Activated naive CD8-positive, alpha-beta T cell treated with anti-CD3 and anti-CD28 coated beads, Interleukin-2, amount 50 U/mL, for 16 hours (primary cell): ENCODE measurements at places on chromosomes 11 and 22.

DNA sequence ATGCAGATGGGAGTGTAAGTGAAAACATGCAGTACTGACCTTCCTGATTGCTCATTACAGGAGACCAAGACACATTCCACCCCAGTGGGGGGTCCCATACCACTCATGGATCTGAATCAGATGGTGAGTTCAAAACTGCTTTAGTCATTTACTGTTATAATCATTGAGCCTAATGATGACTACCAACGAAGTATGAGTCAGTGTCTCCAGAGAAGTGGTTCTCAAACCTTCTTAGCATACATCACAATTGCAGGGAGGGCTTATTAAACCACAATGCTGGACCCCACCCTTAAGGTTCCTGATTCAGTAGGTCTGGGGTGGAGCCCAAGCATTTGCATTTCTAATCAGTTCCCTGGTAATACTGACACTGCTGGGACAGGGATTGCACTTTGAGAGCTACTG lies 75.8 kb downstream of the CD44 start:
- DNase-seq, result no peak

DNA sequence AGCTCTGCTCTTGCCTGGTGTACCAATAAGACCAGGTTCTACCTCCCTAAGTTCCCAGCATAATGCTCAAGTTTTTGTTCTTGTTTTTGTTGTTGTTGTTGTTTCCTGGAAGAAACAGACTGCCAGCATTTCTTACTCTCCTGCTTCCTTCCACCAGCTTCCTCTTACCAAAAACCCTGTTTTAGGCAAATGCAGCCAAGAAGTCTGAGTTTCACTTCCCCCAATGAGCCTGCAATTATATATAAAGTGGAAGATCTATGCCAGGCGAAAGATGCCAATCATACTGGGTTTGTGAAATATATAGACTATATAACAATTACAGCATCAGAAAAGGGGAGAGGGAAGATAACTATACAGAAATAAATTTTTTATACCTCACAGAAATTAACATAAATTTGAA lies 931.5 kb upstream of the FAT3 start:
- DNase-seq, result no peak

- DNase-seq, result no peak
These were observed 20.3 kb upstream of the POU2AF1 start for GRCh38 chr11:111399187-111400031.

DNA sequence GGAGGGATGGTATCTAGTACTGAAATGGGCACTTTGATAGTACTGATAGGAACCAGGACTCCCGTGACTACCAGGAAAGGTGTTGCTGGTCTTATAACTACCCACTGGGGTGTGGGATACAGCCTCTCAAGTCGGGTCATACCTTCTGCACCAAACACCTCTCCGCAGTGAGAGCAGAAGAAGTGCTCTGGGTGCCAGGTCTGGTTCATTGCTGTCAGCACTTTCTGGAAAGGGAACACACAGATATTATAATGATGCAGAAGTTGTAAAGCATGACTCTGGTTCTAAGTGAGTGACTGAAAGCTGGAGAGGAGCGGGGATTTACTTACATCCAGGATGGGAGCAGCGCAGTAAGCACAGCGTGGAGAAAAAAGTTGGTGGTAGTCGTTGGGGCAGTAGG lies 26.0 kb downstream of the LPXN start:
- no peak for DNase-seq

- DNase-seq, result peak; percentile 25
These were observed 13.2 kb downstream of the OTUB1 start for GRCh38 chr11:63999349-64000025.

GRCh38 chr11:127598476-127598875 lies 597.9 kb upstream of the KIRREL3 start:
- no peak for DNase-seq

- DNase-seq, result no peak
These were observed 14.5 kb downstream of the PHF21A start for GRCh38 chr11:46106530-46107407.

- DNase-seq, result no peak
These were observed 15.8 kb downstream of the MYEOV start for GRCh38 chr11:69309631-69310280.

- no peak for DNase-seq
These were observed 18.4 kb downstream of the NEAT1 start for GRCh38 chr11:65440831-65441499.

DNA sequence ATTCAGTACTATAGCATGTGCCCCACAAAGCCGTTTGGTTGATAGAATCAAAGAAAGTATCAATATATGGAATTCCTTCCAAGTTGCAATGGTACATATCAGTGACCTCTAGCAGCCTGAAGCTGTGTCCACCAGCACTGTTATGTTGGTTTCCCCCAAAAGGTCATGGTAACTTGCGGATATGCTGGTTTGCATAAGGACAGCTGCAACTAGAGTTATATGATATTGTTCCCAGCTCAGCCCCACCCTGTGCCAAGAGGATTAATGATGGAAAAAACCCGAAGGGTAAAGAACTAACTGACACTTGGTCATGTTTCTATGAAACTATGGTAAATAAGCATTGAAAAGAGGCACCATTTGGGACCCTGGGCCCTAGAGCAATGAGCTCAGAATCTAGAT lies 93.5 kb downstream of the PDHX start:
- DNase-seq, result no peak

- DNase-seq, result no peak
These were observed 90.9 kb upstream of the TP53I11 start for GRCh38 chr11:45041596-45041995.

GRCh38 chr11:33227578-33228261 lies 29.5 kb upstream of the HIPK3 start:
- DNase-seq, result no peak
